HTR-8/SVneo (cell line): ENCODE measurements at places on chromosomes 1 and 21.

DNA sequence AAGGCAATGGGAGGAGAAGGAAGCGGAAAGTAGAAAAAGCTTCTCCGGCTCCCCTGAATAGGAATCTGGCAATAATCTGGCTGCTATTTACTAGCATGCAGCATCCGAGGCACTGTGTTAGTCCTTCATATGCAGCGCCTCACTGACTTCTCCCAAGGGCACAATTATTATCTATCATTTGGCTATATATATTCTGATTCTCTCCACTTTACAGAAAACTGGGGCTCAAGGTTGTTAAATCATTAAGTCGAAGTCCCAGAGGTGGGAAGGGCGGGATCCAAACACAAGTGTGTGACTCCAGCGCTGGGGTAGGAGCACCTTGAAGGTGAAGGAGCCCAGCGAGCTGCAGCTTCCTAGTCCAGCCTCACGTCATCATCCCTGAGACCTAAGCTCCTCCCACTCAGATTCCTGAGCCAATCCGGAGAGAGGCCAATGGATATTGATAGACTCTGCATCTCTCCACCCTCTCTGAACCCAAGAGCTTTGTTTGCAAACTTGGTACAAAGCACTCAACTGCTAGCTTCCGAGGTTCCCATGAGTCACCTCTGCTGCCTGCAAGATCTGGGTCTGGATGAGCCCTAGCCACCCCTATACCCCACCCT is 16.6 kb upstream of the EYA3 start:
- DNase-seq = no peak

DNA sequence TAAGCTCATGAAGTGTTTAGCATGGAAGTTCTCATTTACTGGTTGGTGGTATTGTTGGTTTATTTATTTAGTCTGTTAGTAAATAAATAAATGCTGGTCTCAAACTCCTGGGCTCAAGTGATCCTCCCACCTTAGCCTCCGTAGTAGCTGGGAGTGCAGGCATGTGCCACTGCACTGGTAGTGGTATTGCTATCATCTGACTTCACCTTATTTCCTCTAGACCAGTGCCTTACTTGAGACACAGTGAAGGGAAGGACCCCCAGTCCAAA is 1.4 kb upstream of the SLC2A1 start:
- DNase-seq = no peak

GRCh38 chr21:46610018-46610701 is 5.3 kb upstream of the S100B start:
- no peak for DNase-seq

DNA sequence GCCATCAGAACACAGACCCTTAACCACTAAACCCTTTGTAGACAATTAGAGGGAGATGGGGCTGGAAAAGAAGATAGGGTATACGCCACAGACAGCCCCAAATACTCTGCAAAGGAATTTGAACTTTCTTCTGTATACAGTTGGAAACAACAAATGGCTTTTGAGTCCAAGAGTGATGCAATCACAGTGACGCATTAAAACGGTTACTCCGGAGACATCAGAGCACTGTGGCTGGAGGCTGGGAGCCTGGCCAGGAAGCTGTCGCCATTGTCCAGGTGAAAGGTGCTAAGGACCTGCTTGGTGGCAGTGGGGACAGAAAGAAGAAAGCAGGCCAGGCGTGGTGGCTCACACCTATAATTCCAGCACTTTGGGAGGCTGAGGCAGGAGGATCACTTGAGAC is 4.2 kb downstream of the FLAD1 start:
- DNase-seq = no peak

DNA sequence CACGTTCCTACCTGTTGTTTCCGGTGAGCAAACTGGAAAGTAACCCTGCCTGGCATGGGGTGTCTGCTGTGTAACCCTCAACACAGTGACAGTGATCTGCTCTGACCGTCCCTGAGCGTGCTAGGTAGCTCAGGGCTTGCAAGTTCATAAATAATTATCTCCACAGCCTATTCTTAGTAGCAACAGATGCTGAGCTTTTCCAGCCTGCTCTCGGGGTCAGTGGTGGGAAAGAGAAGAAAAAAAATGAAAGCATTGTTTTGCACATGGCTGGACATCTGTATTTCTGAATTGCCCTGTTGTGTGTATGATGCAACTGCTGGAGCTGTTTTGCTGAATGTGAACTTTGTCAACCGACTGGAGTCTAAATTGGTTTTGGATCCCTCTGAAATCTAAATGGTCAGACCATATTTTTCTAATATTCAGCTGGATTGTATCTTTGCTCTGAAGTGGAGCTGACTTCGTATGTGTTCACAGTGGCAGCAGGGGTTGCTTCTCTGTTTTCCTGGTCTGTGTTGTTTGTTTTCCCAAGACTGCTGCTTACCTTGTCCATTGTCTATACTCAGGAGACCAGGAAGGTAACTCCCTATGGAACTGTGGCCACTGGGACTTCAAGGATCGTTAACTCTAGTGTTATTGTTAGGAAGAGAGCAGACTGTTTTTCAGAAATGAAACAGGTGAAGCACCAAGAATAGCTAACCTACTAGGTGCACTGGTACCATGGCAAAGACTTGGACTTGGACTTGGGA is 27.0 kb downstream of the TGFB2 start:
- DNase-seq = no peak

GRCh38 chr1:61556631-61557030 is 168.3 kb downstream of the TM2D1 start:
- DNase-seq = no peak

DNA sequence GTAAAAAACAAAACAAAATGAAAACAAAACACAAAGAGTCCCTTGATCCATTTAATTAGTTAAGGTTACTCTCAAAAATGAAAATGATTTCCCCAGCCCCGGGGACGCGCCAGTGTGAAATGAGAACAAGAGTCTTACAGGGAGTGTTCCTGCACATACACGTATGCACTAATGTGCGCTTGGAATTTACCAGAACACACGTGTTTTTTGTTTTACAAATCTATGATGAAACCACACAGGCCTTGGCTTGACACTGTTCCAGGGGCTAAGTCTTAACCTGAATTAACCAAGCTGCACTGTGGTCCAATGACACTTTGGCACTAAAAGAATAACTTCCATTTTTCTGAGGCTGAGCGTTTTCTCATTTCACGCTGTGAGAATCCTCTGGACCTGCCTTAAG is 63.7 kb downstream of the SLC45A1 start:
- no peak for DNase-seq

DNA sequence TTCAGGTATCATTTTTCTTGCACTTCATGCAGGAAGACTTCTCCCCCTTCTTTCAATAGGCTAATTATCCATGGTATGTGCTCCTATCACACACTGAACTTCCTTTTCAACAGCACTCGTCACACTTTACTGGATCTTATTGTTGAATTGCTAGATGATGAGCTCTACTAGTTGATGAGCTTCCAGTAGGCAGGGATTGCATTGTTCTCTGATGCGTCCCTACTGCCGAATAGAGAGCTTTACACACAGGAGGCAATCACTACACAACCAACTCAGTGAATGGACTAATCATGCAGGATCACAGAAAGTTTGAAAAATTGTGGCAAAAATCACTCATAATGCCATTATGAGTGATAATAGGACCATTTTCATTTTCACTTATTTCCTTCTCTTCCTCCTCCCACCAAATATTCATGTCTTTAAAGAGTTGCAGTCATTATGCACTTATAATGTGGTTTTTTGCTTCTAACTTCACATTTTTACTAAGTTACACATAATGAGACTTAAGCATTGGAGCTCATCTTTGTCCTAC is 128.1 kb upstream of the ZNF648 start:
- no peak for DNase-seq

- no peak for DNase-seq
Observed at GRCh38 chr1:2258122-2258681, 30.1 kb downstream of the SKI start.

- DNase-seq = no peak
Observed at GRCh38 chr21:46557469-46557868, 47.4 kb downstream of the S100B start.

DNA sequence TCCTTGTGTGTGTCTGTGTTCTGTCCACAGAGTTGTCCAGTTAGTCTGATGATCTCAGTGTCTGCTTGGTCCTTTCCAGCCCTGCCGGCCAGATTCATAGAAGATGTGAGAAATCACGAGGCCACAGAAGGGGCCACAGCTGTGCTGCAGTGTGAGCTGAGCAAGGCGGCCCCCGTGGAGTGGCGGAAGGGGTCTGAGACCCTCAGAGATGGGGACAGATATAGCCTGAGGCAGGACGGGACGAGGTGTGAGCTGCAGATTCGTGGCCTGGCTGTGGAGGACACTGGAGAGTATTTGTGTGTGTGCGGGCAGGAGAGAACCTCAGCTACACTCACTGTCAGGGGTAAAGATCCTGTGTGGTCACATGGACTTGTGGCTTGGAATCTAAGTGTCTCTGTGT is 95.8 kb downstream of the OBSCN start:
- no peak for DNase-seq
